ENCODE measurements at places on chromosomes 2 and 18.

- DNase-seq = no peak
Measured at GRCh38 chr18:46372670-46373069, 268.5 kb downstream of the HAUS1 start.

- DNase-seq = no peak
Measured at GRCh38 chr18:76678248-76678647, 144.1 kb upstream of the ZNF236 start.

GRCh38 chr2:186575302-186575701 is 14.6 kb upstream of the ITGAV start:
- DNase-seq = peak; percentile 45

DNA sequence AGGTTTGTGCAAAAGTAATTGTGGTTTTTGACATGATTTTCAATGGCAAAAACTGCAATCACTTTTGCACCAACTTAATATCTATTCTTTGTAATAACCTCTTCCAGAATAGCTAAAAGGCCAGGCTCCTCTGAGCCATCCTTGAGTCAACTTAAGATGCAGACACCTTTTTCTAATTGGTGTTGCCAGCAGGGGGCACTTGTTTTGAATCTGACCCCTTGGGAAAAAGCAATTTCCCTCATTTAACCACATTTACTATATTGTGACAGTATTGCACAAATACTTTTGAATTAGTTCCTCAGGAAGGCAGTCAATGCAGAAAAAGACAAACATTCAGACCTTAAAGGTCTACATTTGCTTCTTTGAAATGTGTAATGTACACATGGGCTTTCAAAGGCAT is 78.6 kb upstream of the GALNT5 start:
- DNase-seq = no peak

DNA sequence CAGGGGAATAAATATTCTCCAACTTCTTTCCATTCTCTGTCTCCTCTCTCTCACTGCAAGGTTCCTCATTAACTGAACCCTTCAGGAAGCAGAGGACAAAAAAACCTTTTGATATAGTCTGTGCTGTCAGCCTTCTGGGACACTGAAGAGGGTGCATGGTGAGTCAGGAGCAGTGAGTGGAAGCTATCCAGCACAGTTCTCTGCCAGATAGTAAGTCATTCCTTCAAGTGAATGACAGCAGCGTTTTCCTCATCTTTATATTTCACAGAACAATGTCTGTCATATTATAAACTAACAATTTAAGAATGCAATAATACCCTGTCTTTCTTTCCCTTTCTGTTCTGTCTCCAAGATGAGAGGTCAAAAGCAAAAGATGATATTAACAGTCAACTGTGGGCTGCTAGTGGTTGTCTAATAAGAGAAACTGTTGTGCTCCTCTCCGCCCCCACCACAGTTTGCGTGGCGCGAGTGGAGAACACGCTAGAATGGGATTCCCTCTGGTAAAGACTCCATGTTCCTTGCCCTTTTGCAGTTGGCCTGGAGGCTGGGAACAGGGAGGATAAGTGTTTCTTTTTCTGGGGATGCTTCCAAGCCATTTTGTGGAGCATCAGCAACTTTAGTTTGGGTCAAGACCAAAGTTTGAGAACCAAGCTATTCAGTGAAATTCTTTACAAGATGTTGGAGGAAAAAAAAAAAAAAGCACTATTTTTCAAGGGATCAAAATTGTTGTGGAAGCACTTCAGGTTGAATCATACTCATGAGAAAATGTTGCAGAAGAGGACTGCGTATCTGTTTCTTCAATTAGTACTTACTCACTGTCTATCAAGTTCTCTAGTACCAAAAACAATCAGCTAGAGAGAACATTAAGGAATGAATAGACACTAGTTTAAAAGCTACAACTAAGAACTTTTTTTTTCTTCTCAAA is 430.2 kb downstream of the SETBP1 start:
- DNase-seq = peak; percentile 51

DNA sequence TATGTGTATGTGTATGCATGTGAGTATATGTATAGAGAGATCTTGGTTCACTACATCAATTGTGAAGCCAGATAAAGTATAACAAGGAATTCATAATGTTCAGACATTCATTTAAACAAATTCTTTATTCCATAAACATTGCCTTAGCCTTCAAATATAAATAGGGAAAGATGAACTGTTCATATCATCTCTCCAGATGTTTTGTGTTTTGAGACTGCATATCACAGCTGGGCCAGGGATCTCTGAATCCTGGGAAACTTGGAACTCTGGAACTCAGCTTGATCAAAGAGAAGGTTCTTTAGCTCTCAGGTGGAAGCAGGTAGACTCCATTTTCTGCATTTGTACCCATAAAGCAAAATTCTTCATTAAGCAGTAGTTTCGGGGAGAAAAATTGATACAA is 272.6 kb upstream of the ETAA1 start:
- no peak for DNase-seq

GRCh38 chr2:157771234-157771633 is 104.9 kb downstream of the ACVR1 start:
- DNase-seq = no peak

DNA sequence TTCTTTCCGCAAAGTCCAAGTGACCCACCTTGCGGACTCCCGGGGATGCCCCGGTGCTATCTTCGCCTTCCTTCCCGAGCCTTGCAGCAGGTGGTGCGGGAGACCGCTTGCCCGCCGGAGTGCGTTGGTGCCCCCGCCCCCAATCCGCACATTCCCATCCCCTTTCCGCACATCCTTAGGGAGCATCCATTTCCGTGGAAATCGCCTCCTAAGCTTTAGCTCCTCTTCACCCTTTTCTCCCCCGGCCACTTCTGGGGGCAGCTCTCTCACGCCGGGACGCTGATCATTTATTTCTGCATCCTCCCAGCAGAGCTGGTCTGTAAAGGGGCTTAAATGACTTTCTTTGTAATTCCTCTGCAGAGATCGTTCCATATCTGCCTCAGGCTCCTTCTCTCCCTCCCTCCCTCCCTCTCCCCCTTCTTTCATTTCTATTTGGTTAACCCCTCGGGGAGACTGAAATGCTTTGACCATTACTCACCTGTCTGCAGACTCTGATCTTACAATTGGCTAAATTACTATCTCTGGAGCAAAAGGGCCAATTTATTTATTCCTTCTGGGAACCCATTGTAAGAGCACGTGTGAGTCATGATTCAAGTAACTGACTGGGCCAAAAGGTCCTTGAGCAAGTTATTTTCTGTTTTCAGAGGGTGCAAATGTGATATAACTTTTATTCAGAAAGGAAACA is 1.3 kb upstream of the LYPD1 start:
- DNase-seq = no peak

DNA sequence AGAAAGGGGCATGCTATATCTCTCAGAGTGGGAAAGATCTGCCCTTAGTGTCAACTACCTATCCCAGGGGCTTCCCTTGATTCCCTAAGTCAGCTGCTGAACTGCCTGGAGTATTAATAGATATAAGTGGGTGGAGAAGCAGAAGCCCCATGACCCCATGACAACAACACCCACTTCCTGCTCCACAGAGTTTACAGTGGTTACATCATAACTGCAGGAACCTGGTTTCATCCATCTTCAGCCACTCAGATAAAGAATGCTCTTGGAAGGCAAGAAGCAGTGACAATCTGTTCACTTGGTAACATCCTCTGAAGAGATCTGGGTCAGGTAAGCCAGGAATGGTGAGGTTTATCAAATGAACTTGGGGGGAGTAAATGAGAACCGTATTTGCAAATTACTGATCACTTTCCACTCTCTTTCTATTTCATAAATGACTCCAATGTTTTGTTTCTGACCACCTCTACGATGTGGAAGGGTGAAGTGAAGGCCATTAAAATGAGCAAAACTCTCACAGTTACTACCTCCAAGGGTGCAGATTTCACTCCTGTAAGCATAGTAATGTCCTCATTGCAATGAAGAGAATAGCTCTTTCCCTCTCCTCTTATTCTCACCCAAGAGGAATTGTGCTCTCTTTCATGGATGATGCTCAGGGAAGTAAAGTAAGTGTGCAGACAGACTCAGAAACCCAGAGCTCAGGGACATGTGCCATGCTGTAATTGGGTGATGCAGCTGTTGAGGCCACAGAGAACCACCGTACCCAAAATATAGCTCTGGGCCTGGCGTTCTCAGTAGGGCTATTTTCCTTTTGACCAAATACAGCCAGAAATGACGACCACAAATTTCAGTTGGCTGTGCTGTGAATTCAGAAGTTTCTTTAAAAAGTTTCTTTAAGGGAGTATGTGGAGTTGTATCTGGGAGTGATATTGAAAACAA is 192.8 kb upstream of the APCDD1 start:
- DNase-seq = no peak

- no peak for DNase-seq
Measured at GRCh38 chr18:78768221-78768620, 211.4 kb upstream of the SALL3 start.

DNA sequence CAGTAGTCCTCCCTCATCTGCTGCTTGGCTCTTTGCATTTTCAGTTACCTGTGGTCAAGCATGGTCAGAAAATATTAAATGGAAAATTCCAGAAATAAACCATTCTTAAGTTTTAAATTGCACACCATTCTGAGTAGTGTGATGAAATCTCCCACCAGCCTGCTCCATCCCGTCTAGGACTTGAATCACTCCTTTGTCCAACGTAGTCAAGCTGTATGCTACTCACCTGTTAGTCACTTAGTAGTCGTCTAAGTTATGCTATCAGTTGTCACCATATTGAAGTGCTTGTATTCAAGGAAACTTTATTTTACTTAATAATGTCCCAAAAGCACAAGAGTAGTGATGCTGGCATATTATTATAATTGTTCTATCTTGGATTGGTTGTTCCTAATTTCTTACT is 172.5 kb downstream of the FIGN start:
- no peak for DNase-seq

- no peak for DNase-seq
Measured at GRCh38 chr2:239793086-239793485, 232.1 kb downstream of the NDUFA10 start.

GRCh38 chr2:239472235-239472775 is 71.5 kb upstream of the HDAC4 start:
- DNase-seq = no peak

DNA sequence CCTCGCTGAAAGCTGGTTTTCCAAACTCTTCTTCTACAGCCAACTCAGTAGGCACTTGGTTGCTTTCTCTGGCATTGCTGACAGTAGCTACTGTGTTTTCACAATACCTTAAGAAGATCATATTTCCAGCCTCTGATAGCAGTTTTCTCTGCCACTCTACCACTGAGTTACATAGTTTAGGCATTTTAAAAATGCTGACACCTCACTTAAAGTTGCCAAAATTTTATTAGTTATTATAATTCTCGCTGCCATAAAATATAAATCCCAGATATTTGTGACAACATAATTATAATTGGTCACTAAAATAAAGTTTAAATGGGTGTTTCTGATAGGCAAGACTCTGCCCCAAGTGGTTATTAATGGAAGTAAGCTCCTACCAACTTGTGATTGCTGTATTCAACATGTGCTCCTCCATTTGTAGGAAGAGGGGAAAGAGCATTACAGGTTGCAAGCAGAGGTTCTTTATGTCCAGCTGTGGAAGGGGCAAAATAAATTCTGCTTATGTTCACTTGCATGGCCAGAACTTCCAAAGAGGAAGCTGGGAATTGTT is 1202.8 kb downstream of the CNTNAP5 start:
- DNase-seq = no peak

DNA sequence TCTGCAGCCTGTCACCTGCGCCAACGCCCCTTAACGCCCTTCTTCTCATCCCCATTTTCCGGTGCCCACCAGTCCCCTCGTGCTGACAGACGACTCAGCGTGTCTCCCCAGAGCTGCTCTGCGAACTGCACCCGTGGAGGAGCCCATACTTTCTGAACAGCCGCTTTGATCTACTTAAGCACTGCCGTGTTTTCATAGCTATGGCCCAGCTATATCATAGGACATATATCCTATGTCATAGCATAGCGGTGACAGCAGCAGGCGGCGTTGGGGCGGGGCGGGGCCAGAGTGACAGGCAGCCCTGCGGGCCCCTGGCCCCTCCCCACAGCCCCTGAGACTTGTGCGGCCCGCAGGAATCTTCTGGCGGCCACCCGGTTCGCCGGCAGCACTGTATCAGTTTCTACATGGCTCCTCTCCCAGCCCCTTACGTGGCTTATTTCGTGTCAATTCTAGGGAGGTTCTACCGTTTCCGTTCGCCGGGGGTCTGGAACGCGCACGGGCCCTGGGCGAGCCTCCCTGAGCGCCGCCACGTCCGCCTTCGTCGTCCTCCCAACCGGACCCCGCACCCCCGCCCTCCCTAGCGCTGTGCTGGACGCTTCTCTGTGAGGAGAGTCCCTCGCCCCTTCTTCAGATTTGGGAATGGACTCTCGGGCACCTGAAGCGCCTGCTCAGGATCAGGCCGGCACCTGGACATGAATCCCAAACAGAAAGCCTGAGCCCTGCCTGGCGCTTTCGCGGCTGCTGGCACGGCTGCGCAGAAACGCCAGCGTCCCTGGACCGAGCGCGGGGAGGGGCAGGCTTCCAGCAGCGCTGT is 35.4 kb downstream of the PTPN18 start:
- peak; percentile 82 for DNase-seq

GRCh38 chr2:238897122-238897880 is 49.4 kb downstream of the TWIST2 start:
- no peak for DNase-seq

- no peak for DNase-seq
Measured at GRCh38 chr18:55317864-55318263, 270.1 kb downstream of the TCF4 start.

DNA sequence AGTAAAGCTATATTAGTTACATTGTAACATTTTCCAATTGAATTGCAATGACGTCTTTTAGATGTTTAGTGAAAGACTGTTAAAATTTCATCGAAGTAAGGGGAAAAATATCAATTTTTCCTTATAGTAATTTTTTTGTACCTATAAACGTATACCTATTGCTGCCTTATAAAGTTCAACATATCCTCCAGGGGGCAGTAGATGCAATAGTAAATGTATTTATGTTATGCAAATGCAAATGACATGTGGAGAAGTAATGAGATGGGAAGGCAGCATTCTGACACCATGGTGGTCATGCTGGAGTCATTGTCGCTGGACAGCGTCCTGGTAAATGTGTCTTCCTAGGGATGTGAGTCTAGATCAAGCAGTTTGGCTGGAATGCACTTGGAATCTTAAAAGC is 38.7 kb downstream of the MSTN start:
- DNase-seq = no peak

DNA sequence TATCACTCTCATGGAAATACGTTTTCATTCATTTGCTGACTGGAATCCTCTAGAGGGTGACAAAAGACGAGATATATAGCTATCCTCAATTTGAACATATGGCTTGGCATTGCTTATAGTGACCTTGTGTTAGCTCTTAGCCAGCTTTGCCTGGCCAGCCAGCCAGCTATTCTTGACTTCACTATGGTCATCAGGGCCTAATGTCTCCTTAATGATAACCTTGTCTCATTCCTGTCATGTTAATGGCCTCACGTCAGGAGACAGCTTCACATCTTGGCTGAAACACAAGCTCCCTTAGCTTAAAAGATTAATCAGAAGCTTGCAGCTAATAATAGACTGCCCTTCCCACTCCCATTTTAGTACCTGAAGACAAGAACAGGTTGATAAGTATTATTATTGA is 1517.5 kb upstream of the PIK3C3 start:
- peak; percentile 66 for DNase-seq

DNA sequence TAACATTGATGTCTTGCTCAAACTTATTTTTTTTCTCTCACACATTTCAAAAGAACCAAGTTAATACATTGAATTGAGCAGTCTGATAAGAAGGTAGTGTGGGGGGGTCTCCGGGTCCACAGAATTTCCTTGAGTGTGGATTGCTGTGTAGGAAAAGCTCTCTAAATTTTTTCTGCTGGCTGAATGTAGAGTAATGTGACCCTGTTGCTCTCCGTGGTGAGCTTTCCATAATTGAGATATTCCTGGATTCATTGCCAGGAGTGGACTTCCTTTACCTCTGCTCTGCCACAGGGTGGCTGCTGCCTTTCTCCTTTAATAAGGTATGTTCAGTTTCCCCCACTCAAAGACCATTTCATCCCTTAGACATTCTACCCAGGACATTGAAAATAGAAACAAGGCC is 50.9 kb downstream of the PKP4 start:
- no peak for DNase-seq

Data from heart left ventricle (tissue), 16 donors.